Stimulated activated CD4-positive, alpha-beta T cell treated with anti-CD3 and anti-CD28 coated beads, Interleukin-12 subunit alpha, Interleukin-12 subunit beta, amount 100 ng/mL, for 48 hours (primary cell): ENCODE measurements at places on chromosomes 2 and 18.

GRCh38 chr2:171317492-171318125 lies 116.2 kb downstream of the METTL8 start:
- no peak for DNase-seq

DNA sequence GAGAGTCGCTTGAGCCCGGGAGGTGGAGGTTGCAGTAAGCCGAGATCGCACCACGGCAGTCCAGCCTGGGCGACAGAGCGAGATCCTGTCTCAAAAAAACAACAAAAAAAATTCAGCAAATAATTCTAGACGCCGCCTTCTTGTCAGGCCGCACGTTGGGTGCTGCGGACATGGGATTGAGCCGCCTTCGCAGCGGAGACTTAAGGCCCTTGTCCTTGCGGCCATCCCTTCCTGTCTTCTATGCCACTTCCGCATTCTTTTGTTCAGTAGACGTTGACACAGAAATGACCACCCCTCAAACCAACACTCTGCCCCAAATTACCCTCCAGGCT lies 15.8 kb downstream of the PTPN18 start:
- no peak for DNase-seq

DNA sequence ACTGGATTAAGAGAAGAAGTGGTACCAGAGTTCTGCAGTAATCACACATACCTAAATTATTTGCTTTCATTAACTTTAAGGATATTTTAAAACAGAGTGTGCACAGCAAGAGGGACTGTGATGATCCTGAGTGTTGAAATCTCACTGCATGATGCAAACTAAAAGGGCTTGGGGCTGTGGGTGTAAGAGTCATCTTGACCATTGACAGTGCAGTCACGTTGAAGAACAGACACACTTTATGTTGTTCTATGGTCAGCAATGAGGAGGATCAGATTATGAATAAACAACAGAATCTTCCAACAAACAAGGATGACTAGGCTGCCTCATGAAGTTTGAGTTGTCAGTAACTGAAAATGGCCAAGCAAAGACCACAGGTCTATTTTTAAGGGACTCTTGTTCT lies 87.2 kb upstream of the GALNT5 start:
- DNase-seq, result no peak

- DNase-seq, result no peak
These were observed 103.2 kb upstream of the WDR75 start for GRCh38 chr2:189338115-189338514.

DNA sequence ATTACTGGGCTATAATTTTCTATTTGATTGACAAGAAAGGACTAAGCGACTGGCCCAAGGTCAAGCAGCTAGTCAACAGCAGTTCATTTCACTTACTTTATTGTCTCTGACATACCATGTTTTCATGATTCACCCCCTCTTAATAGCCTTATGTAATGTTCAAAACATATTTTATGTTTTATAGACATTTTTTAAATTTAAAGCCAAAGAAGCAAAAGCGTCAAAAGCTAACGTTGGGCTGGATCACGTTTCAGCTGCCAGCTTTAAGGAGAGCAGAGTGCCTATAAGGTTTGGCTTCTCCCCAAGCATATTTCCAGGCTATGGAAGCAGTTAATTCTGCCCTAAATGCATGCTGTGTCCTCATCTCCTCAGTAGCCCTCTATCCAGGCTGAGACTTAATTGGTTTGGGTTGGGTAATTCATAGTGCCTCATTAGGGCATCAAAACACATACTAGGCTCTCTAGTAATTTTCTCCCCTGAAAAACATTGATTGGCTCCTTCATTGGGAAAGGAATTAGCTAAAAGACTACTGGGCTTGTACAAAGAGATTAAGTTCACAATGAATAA lies 94.8 kb upstream of the CREB1 start:
- no peak for DNase-seq

GRCh38 chr2:37659723-37660122 lies 11.7 kb downstream of the CDC42EP3 start:
- DNase-seq, result no peak

GRCh38 chr2:176106581-176107539 lies at the start of gene HOXD11:
TSS of gene HOXD11 (plus strand) at chr2:176107280. CDS start at chr2:176107356, 76 bp downstream.
- DNase-seq, result no peak

- no peak for DNase-seq
These were observed 43.0 kb upstream of the KCNF1 start for GRCh38 chr2:10868465-10869314.

- DNase-seq, result no peak
These were observed at the start of gene TEKT4 for GRCh38 chr2:94871226-94872087. TSS of gene TEKT4 (plus strand) at chr2:94871430. CDS start at chr2:94871580, 150 bp downstream.

DNA sequence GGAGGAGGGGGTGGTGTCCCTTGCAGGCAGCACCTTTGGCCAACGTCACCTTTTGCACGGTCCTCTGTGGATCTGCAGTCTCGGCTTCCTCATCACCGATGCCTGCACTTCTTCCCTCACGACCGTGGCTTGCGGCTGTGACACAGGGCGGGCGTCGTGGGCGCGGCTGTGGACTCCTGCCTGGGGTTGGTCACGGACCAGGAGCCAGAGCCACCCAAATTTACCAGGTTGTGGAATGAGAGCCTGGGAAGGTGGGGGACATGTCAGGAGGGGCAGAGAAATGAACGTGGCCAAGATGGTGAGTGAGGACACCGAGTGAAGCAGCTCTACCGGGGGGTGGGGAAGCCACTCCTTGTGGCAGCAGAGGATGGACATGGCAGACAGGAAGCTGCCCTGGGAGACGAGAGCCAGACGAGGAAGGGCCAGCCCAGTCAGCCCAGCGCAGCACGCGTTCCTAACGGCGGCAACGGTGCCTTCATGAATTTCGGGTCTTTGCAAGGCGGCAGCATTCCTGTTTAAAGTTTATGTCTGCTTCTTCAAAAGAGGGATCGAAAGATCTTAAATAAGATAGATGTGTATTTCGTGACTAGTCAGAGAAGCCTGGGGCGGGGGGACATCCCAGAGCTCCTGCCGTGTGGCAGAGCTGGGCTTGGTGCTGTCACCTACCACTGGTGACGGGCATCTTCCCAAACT lies 84.2 kb downstream of the LRRFIP1 start:
- DNase-seq, result no peak

DNA sequence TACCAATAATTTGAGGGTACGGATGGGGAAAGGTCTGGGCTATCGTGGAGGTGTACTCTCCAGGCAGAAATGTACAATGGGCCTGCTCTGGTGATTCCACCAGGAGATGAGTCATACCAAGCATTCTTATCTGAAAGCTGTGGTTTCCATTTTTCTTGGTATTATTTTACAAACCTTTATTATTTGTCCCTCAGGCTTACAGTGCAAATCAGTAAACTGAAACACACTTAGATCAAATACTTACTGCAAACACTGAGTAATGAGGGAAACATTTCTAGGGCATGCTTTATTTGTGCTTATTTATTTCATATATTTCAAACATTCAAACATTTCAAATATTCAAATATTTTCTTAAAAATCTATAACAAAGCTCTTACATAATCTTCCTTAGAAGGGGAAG lies 319.8 kb downstream of the RND3 start:
- no peak for DNase-seq

- no peak for DNase-seq
These were observed 954 bp downstream of the RAPGEF4 start for GRCh38 chr2:172736424-172737174.
